ENCODE measurements at places on chromosomes 4 and X. TPM values are rescaled to one million over a fixed set of nuclear protein-coding genes. Genes with fewer than 3 reads are reported as not detected.

CLDN22 gene
- total RNA-seq, result not detected

GRCh38 chr4:165682611-165683010 lies 190.4 kb upstream of the TLL1 start:
- DNase-seq, result no peak

- DNase-seq, result no peak
These were observed 17.8 kb upstream of the LRCH2 start for GRCh38 chrX:115251458-115252233.

DNA sequence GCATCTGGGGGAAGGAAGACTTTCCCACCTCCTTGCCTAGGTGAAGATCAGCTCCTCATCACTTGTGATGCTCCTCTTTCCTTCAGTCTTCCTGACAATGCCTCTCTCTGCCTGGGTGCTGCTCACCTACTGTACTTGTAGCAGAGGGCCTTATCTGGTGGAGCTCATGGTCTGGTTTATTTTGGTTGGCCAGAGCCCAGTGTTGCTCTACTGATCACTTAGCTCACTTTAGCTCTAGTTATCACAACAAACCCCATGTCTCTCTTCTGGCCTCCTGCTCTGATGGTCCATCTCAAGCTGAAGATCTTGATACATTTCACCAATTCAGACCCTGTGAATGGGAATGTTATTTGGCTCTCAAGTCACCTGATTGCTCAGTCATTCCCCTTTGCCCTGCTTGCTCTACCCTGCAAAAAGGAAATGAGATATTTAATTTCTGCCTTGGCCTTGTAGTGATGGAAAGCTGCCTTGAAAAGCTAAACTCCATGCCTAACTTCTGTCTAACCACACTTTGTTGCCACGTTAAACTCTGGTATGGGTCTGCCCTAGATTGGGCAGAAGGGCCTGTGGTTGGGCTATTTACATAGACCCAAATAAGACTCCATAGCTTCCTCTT lies 30.3 kb upstream of the ADH1C start:
- DNase-seq, result no peak

DNA sequence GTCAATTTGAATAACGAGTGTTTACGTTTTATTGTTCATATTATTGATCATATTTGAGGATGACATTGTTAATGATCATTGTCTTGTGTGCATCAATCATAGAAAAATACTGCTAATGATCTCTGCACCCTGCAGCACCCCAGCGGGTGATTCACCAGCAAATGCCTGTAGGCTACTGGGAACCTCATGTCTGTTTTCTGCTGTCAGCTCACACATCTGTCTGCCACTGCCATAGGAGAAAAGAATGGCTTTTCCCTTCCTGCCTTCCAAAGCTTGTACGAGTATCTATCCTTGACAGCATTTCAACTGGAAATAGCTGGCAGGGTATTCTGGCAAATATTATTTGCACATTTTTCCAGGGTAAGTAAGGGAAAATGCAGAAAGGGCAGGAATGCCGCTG lies 272.1 kb upstream of the TRAM1L1 start:
- no peak for DNase-seq

DNA sequence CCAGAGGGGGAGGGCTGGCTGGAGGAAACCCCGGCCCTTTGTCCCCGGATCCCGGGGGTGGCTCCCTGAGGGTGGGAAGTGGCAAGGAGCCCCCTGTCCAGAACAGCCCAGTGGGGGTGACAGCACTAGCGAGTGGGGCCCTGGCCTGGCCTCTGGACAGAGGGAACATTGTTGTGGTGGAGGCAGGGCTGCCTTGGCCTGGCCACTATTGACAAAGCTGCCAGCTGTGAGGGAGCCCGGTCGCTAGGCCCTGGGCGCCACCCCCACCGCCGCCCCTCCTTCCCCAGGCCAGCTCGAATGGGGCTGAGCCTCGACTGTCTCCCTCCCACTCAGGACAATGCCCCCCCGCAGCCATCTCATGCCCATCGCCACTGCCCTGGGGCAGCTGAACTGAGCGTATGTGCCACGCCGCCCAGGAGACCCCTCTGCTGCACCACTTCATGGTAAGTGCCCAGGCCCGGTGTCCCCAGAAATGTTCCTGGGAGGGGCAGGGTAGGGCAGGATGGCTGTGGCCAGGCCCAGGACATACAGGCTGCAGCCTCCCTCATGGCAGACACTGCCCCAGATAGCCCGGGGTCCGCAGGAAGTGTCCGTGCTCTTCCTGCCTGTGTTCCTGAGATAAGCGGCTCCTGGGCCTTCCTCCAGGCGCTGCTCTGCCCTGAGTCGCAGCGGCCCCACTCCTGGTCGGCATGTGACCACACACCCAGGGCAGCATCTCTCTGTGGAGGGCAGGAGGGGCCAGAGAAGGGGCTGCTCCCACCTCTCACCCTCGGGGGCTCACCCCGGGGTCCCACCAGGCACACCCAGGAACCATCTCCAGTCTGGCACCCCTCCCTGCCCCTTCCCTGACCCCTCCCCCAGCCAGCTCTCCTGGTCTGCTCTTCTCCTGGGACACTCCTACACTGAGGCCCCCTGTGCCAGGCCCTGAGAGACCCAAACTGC lies 1.4 kb downstream of the PLXNB3 start:
- no peak for DNase-seq
